ENCODE measurements at places on chromosomes 6 and 20. TPM values are rescaled to one million over a fixed set of nuclear protein-coding genes. Genes with fewer than 3 reads are reported as not detected.

DNA sequence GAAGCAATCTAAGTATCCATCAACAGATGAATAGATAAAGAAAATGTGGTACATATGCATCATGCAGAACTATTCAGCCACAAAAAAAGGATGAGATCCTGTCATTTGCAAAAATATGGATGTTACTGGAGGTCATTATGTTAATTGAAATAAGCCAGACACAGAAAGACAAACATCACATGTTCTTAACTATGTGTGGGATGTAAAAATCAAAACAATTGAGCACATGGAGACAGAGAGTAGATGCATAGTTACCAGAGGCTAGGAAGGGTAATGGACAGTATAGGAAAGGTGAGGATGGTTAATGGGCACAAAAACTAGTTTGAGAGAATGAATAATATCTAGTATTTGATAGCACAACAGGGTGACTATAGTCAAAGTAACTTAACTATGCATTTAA lies 26.3 kb downstream of the GGTLC1 start:
- H3K36me3 ChIP-seq: no peaks in the 10 kb centered on the region
- no peak overlapping the region for H3K27ac ChIP-seq
- H3K4me3 ChIP-seq: no peak overlapping the region
- H3K4me1 ChIP-seq: no peaks in the 10 kb centered on the region
- H3K27me3 ChIP-seq: no peaks in the 10 kb centered on the region

DNA sequence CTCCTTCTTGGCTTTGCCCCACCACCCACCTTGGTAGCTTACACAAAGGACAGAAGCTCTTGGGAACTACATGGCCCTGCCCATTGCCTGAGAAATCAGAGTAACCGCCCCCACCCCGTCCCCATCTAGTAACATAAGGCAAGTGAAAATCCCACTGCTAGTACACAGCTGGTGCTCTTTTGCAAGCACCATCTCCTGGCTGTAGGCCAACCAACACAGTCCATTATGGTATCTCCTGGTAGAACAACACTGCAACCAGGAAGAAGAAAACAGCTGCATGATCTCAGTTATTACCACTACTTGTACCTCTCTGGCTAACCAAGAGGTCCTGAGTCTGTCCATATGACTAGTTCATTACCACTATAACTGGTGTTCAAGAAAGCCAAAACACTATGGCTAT lies 841.1 kb upstream of the MANEA start:
- no peaks in the 10 kb centered on the region for H3K4me1 ChIP-seq
- H3K4me3 ChIP-seq: no peak overlapping the region
- DNase-seq: no peak
- no peak overlapping the region for H3K27ac ChIP-seq

GRCh38 chr6:30951907-30952469 lies 11.2 kb downstream of the MUCL3 start:
- DNase-seq: no peak
- no peak overlapping the region for H3K4me3 ChIP-seq
- no peaks in the 10 kb centered on the region for H3K4me1 ChIP-seq
- H3K27ac ChIP-seq: no peak overlapping the region
- no peaks in the 10 kb centered on the region for H3K36me3 ChIP-seq
- no peaks in the 10 kb centered on the region for H3K27me3 ChIP-seq

GRCh38 chr6:43916924-43917877 lies 147.2 kb downstream of the VEGFA start:
- no peaks in the 10 kb centered on the region for H3K27me3 ChIP-seq
- no peaks in the 10 kb centered on the region for H3K36me3 ChIP-seq
- no peak overlapping the region for H3K4me3 ChIP-seq

DNA sequence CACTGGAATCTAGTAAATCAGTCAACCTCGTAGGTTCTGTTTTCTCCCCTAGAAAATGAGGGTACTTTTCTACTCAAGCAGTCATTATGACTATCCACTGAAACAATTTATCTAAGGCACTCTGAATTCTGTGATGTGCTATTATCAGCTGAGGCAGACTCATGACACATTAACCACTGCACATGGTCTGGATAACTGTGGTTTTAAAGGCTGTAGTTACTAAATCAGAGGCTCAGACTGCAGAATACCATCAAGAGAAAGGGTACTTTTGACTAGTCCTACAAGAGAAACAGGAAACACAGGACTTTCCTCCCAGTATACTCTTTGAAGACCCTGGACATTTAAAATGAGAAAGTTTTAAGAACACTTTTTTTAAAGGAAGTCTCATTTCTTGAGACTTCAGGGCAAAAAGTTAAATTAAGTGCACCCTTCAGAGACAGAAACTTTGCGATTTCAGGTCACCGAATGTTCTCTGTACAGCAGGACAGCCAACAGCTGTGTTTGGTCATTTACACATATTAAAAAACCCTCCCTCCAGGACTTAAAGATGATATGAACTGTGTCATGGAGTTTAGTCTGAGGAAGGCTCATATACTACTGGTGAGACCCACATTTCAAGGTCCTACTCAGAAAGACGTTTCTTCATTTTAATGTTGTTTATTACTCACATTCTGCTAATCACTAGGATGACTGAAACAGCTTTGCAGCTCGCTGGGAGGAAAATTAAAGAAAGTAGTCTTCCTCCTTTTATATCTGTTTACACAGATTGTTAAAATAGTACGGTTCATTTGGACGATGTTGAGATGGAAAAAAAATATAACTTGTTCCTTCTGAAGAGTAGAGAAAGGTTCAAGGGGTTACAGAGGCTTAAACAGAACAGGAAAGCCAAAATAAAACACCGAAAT lies 19.9 kb downstream of the ATXN1 start:
- H3K27ac ChIP-seq: no peak overlapping the region
- H3K4me1 ChIP-seq: peaks cover 5% of the 10 kb centered on the region
- H3K36me3 ChIP-seq: no peaks in the 10 kb centered on the region

DNA sequence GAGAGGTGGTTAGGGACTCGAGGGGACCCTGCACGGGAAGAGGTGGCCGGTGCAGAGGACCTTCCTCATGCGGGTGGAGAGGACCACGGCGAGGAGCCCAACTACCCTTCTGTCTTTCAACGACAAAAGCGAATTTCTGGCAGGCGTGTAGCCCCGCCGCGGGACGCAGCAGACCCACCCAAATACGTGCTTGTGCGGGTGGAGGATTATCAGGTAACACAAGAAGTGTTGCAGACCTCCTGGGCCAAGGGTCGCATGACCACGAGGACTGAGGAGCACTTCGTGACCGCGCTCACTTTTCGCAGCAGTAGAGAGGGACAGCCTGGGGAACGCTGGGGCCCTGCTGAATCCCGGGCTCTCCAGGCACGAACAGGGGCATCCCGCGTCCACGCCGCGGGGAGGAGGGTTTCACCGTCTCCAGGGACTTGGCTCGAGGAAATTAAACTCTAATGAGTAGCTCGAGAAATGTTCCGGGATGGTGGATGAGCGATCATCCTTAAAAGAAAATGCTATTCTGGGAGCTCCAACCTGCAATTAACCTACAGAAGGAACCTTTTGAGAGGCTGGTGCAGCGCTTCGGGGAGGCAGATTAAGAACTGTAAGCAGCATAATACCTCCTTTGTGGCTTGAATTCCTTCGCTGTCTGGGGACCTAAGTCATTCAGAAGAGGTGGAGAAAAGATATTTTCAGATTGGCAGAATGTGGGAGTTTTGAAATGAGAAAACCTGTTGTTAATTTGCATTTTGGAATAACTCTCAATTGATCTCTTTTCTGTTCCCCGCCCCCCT lies 804 bp downstream of the C6orf141 start:
- DNase-seq: peak; percentile 11
- H3K4me3 ChIP-seq: peak overlapping the region; percentile 32
- H3K27ac ChIP-seq: no peak overlapping the region

GRCh38 chr20:37529968-37530600 lies 2.4 kb upstream of the BLCAP start:
- H3K4me1 ChIP-seq: peaks cover 11% of the 10 kb centered on the region
- no peak overlapping the region for H3K4me3 ChIP-seq
- H3K27ac ChIP-seq: no peak overlapping the region
- no peaks in the 10 kb centered on the region for H3K36me3 ChIP-seq

DNA sequence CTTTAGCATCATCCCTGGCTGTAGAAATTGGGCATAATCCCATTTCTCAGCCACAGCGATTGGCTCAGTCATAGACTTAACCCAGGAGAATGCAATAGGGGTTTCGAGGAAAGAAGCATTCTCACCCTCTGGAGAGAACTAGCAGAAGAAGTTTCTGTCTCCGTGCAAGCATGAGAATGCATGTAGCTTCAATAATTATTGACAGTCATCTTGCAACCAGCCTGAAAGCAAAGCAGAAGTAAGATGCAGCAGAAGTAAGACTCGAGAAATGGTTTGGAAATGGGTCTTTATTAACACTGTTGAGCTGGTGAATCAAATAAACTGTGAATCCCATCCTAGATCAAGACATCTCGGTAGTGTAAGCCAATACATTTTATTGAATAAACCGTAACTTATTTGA lies 828.8 kb upstream of the GJE1 start:
- no peaks in the 10 kb centered on the region for H3K4me1 ChIP-seq
- DNase-seq: no peak
- H3K4me3 ChIP-seq: no peak overlapping the region
- H3K27me3 ChIP-seq: no peaks in the 10 kb centered on the region

DNA sequence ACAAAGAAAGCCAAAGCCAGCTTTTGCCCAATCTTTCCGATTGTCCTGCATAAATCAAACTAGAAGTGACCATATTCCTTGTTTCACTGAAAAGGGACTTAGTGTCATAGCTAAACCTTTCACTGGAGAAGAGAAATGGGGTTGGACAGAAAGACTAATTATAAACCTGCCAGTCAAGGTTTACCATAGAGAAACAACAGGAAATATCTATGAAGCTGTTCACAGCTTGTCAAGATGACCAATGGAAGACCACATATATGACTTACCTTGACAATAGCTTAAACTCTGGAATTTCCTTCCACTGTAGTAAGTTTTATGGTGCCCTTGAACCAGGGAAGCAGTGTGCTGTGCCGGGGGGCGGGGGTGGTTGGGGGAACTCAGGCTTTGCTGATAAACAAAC lies 107.7 kb upstream of the PHACTR1 start:
- H3K27me3 ChIP-seq: no peaks in the 10 kb centered on the region
- no peak overlapping the region for H3K4me3 ChIP-seq
- peaks cover 1% of the 10 kb centered on the region for H3K4me1 ChIP-seq
- DNase-seq: no peak
- H3K36me3 ChIP-seq: no peaks in the 10 kb centered on the region

GRCh38 chr6:87197547-87197946 lies 42.2 kb downstream of the ZNF292 start:
- H3K4me3 ChIP-seq: no peak overlapping the region
- H3K36me3 ChIP-seq: no peaks in the 10 kb centered on the region
- H3K27ac ChIP-seq: no peak overlapping the region
- no peak for DNase-seq
- no peaks in the 10 kb centered on the region for H3K27me3 ChIP-seq
- H3K4me1 ChIP-seq: peaks cover 2% of the 10 kb centered on the region

GRCh38 chr6:111614833-111615582 lies 9.3 kb upstream of the TRAF3IP2 start:
- H3K4me1 ChIP-seq: no peaks in the 10 kb centered on the region
- H3K27ac ChIP-seq: no peak overlapping the region
- no peak overlapping the region for H3K4me3 ChIP-seq
- DNase-seq: no peak
- H3K36me3 ChIP-seq: no peaks in the 10 kb centered on the region
- no peaks in the 10 kb centered on the region for H3K27me3 ChIP-seq

DNA sequence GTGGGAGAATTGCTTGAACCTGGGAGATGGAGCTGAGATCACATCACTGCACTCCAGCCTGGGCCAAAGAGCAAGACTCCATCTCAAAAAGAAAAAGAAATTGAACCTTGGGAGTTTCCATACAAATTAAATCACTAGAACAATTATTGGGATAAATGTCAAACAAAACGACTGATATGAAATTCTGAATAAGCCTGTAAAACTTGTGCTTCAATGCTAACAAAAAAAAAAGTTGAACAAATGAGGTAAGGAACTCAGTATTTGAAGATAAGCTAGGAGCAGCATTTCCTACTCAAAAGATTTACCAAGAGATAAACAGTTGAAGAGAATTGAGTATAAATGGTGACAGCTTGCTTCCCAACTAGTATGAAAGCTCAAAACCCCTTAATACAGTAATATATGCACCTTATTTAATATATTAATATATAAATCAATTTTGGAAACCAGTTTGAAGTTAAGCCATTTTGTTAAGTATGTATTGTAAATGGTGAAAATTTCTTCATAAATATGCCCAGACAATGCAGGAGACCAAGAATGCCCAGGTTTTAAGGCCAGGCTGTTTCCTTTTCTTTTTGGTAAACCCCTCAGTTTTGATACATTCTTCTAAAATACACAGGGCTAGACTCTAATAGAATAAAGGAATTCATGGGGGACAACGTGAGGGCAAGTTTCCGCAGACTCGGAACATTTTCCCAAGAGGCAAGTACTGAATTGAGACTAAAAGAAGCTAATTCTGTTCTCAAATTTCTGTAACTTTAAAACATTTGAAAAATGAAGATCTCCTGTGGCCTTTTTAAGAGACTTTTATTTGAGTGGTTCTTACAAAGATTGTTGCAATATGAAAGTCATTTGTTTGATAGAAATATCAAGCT lies 3.9 kb downstream of the ROMO1 start:
- DNase-seq: no peak
- peaks cover 4% of the 10 kb centered on the region for H3K4me1 ChIP-seq
- no peak overlapping the region for H3K4me3 ChIP-seq
- no peaks in the 10 kb centered on the region for H3K27me3 ChIP-seq

Gene HRH3
- total RNA-seq: not detected

Gene BPIFA2
- total RNA-seq: not detected

Gene WFDC13
- total RNA-seq: not detected

Gene CALHM6
- total RNA-seq: 1.7 TPM

Gene KIF16B
- total RNA-seq: 19.8 TPM

Gene ALDH8A1
- 1.3 TPM for total RNA-seq

Measured in ovary (tissue), 10 donors.